Stimulated activated naive CD4-positive, alpha-beta T cell (primary cell): ENCODE measurements at places on chromosomes 2 and 18.

DNA sequence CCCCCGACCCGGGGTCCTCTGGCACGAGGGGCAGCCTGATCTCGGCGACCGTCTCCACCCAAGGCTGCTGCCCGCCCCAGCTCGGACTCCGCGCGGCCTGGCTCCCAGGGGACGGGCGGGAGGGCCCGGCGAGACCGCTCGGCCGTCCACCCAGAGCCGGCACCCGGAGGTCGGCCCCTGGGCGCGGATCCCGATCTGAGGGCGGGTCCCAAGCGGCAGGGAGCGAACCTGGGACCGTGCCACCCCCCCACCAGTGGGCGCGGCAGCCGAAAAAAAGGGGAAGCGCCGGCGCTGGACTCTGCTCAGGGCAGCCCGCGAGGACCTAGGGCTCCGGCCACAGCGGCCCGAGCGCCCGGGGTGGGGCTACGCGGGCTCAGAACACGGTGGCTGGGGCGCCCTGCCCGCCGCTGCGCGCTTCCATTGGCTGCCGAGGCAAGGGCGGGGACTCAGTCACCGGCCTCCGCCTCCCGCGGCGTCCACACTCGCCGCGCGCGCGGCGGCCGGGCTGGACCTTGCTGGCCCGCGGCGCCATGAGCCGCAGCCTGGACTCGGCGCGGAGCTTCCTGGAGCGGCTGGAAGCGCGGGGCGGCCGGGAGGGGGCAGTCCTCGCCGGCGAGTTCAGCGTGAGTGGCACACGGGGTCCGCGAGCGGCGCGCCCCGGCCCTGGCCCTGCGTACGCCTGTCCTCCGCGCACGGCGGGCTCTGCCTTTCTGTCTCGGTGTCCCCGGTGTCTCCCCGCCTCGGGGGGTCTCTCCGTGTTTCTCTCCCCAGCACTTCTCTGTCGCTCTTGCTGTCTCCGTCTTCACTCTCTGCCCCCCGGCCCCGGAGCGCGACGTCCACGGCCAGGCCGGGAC lies at the start of gene PTPN18:
TSS of gene PTPN18 (plus strand) at position 479 of the 854 bp plus-strand sequence. CDS start at position 531, 52 bp downstream.
- peak; percentile 55 for DNase-seq

- no peak for DNase-seq
These were observed 46.2 kb upstream of the TRIM43B start for GRCh38 chr2:95530734-95531133.

GRCh38 chr2:240561325-240561971 lies 1.3 kb downstream of the DUSP28 start:
- no peak for DNase-seq

- no peak for DNase-seq
These were observed 35.6 kb downstream of the ARL5A start for GRCh38 chr2:151792589-151792988.

GRCh38 chr18:53935803-53936202 lies 288.7 kb downstream of the MBD2 start:
- DNase-seq = no peak

DNA sequence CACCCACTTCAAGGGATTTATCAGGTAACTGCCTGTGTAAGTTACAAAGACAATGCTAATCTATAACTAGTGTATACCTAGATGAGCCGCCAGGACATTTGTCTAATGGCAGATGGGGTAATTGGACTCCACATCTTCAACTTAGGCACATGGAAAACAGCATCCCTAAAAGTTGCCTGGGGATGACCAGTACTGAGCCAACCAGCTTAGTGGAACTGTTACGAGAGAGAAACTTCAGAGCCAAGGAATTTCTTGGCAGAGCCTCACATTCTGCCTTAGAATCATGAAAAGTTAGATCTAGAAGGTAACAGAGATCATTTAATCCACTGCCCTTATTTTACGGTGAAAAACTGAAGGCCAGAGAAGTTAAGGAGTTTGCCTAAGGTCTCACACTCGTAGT lies 15.5 kb upstream of the CLASP1 start:
- DNase-seq = no peak

DNA sequence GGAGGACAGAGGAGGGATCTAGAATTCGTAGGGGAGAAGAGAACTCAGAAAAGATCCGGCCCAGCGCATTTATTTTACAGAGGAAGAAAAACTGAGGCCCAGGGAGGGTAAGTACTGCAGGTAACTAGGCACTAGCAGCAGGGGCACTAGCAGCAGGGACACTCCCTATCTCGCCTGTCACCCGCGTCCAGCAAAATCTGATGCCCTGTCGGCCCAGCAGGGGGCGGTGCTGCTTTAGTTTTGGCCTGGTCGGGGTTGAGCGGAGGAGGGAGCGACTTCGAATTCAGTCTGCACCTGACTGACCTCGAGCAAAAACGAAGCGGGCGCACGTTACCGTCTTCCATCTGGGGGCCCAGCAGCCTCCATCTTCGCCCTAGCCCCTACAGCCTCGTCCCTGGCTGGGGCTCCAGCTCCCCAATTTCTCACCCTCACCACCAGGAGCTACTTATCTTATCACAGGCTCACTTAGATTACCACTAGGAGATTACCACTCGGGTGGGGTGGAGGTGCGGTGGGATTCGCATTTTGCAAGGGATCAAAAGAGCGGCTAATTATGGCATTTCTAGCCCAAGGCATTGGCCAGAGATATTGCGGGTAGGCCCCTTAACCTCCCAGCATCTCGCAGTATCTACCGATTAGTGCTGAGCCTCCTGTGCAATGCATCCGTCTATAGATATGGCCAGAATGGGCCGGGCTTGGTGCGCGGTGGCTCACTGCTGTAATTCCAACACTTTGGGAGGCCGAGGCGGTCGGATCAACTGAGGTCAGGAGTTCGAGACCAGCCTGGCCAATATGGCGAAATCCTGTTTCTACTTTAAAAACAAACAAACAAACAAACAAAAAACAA lies 17.8 kb upstream of the CD8A start:
- DNase-seq = peak; percentile 88

DNA sequence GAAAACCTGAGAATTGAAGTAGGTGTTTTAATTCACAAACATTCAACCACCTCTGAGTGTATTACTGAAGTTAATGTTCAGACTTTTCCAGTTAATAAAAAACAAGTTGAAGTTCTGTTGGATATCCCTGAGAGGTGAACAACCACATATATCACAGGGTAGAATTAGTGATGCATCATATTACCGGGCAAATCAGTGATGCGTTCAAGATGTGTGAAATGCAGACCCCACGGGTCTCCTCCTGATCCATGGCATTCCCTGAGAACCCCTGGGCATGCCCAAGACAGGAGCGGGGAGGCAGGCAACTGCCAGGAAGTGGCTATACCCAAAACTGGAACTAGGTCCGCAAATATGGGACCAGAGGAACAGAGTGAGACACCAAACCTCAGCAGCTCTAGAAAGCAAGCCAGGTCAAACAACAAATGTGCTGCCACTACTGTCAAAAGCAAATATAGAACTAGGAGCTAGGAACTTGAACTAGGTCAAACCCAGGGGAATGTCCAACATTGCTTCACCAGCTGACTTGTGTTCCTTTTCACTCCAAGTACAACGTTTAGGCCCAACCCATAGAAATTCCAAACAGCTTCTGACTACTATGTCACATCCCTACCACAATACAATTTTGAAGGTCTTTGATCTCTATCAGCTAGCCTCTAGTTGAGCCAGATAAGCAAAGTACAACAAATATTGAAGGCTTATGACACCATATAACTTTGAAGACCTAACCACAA lies 20.2 kb downstream of the PSTPIP2 start:
- no peak for DNase-seq

DNA sequence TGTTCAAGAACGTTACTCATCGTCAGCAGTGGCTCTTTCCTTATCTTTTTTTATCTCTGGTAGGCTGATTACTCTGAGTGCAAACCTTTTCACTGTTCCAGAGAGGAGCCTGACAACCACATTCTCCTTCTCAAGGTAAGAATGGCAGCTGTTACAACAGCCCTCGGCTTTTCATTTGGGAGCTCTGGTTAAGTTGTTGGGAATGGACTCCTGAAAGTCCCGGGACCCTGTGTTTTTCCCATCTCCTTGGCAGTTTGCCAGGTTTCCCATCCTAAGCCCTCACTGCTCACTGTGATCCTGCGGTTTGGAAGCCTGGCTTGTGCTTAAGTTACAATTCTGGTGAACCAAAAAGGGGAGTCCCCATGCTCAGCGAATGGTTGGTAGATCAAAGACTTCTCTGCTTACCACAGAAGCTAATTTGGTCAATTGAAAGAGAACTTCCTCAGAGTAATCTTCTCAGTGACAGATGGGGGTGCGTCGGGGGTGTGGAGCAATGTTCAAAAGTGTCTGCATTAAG lies 122.3 kb downstream of the LYPD6B start:
- DNase-seq = no peak

GRCh38 chr2:9333591-9334171 lies 89.6 kb downstream of the ITGB1BP1 start:
- no peak for DNase-seq

DNA sequence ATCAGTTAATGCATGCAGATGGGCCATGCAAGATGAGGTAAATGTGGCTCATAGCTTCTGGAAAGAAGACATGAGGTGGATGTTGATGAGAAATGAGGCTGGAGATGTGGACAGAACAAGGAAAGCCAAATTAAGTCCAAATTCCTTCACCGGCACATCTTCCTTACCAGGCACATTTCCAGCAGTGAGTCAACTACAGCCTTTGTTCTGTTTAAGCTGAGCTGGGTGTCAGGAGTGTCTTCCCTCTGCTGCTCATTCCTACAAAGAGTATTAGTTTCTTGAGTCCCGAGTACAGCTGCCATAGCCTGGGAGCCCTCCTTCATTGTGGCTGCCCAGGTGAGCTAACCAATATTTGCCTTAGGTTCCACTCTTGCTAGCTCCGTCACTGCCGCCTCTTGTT lies 945.0 kb downstream of the SLC4A3 start:
- DNase-seq = no peak

DNA sequence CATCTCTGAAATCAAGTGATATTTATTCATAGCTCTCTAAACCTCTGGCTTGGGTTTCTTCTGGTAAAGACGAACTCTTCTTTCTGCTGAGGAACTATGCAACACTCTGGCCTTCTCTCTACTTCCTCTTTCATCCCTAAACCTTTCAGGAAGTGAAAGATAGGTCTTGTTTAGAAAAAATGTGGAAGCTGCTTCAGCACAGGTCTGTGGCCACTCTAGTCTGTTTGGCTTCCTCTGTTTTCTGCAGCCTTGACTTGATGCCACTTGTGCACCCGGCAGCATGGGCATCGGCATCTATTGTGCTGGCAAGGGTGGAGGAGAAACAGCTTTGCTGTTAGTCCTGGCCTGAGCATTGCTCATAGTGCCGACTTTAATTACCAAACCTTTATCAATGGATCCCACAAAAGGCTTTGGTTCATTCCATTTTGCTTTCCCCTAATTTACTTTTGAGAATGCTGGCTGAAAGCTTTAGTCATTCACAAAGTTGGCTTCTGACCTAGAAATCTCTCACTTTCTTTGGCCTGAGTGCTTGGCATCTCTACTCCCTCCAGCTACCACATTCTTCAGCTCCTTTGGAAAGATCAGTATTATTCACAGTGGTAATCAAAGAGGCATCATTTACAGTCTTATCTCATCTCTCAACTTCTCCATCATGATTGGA lies 32.0 kb upstream of the GPR39 start:
- DNase-seq = no peak

GRCh38 chr2:199463708-199464605 lies 6.2 kb upstream of the SATB2 start:
- DNase-seq = peak; percentile 51

GRCh38 chr2:236975766-236976165 lies 109.9 kb upstream of the COPS8 start:
- DNase-seq = no peak

DNA sequence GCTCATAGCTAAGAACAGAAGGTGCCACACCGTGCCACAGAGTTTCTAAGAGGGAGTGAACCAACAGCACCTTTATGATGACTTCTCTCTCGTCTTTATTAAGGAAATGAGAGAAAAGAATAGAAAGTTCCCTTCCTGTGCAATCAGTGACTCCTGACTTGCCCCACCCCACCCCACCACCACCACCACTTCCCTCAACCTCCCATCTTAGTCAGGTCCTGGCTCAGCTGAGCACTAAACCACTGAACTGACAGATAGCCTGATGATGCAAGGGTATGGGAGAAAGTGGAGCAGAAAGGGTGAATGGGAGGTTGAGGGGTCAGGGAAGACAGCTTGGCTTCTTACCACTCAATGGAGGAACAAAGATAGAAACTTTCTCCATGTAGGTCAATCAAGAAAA lies 75.2 kb upstream of the RMDN2 start:
- DNase-seq = no peak

- no peak for DNase-seq
These were observed 5.8 kb downstream of the ASIC4 start for GRCh38 chr2:219520079-219520478.

- DNase-seq = no peak
These were observed 100.5 kb downstream of the TACR1 start for GRCh38 chr2:75098856-75099255.

DNA sequence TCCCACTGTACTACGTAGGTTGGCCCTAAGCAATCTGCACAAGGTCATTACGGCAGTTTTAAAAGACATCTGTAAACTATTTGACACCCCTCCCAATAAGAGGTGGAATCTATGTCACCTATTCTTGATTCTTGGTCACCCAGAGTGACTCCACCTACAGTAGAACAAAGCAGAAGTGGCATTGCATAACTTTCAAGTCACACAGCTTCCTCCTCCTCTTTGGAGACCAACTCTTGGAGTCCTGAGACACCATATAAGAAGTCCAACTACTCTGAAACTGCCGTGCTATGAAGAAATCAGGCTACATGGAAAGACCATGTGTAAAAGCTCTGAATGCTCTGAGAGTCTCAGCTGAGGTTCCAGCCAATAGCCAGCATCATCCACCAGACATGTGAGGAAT lies 253.5 kb upstream of the CDH20 start:
- no peak for DNase-seq

DNA sequence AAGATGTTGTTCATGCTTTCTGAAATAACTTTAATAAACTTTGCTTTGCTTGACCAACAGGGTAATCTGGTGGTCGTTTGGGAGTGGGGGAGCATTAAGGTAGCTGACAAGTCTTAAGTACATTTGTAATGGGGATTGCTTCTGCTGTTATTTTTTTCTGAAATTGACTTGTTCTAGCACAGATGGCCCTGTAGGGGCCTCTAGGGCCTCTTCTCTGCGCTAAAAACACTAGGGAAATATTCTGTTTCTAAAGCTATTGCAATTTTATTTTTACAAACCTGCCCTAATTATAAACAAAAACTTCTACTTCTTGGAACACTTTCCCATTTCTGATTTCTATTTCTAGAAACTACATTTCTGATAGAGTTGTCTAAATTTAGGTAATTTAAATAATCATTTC lies 191.3 kb upstream of the KCNJ3 start:
- no peak for DNase-seq

- DNase-seq = no peak
These were observed 76.0 kb upstream of the KLHL14 start for GRCh38 chr18:32848826-32849225.

DNA sequence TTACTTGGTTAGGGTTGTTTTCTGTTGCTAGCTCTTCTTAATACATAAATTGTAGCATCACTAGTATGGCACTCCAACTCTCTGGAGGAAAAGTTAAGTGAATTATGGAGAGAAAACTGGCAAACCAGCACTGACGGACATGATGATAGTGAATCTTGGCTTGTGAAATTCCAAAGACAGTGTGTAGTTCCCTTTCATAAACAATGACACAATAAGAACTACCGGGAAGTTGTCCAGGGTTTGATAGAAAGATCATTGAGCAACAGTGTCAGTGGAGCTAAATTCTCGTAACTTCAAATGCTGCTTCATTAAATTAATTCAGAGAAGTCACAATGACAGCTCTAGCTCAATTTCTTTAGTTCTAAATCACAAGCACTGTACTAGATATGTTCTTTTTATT lies 66.5 kb downstream of the RIT2 start:
- no peak for DNase-seq

GRCh38 chr18:67456711-67457110 lies 59.8 kb downstream of the DSEL start:
- no peak for DNase-seq
